ENCODE measurements at places on chromosomes 11 and 22. TPM values are rescaled to one million over a fixed set of nuclear protein-coding genes. Genes with fewer than 3 reads are reported as not detected.

KDM4E gene
- not detected for total RNA-seq

USH1C gene
- 14.3 TPM for total RNA-seq

CRYAB gene
- 106 TPM for total RNA-seq

APOL5 gene
- total RNA-seq, result not detected

ATF4 gene
- total RNA-seq, result 381 TPM

DBX1 gene
- not detected for total RNA-seq

BRD1 gene
- 41.5 TPM for total RNA-seq

TNNT3 gene
- 57.7 TPM for total RNA-seq

ZNF214 gene
- total RNA-seq, result 4.3 TPM

SLC17A6 gene
- not detected for total RNA-seq

TRPM5 gene
- 0.60 TPM for total RNA-seq

VPREB1 gene
- total RNA-seq, result not detected

GGTLC2 gene
- total RNA-seq, result not detected

KCTD14 gene
- 7.6 TPM for total RNA-seq

SLC22A8 gene
- total RNA-seq, result not detected

GPHA2 gene
- not detected for total RNA-seq

HORMAD2 gene
- not detected for total RNA-seq

OR4D5 gene
- total RNA-seq, result not detected

MMP12 gene
- not detected for total RNA-seq

OR52I1 gene
- not detected for total RNA-seq

AP5B1 gene
- total RNA-seq, result 13.5 TPM
